ENCODE measurements at places on chromosomes 2 and 18.

- H3K36me3 ChIP-seq = no peaks in the 10 kb centered on the region
- H3K27me3 ChIP-seq = no peaks in the 10 kb centered on the region
- H3K4me1 ChIP-seq = peaks cover 3% of the 10 kb centered on the region
- no peak overlapping the region for H3K27ac ChIP-seq
Observed at GRCh38 chr2:223930103-223930976, 14.8 kb downstream of the WDFY1 start.

DNA sequence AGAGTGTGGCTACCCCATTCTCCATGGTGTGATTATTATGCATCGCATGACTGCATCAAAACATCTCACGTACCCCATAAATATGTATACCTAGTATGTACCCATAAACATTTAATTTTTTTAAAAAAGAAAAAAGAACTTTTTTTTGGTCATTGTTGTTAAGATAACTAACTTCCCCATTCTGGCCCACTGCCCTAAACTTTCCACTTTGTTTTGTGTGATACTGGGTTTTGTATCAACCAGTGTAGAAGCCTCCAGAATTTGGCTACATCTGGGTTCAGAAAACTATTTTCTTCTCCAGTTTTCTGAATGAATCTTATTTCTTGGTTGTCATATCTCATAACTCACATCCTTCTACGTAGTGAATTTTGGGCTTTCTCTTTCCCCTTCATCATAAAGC, 62.3 kb upstream of the NABP1 start:
- H3K4me3 ChIP-seq = no peak overlapping the region
- no peak overlapping the region for H3K27ac ChIP-seq
- no peaks in the 10 kb centered on the region for H3K4me1 ChIP-seq
- no peaks in the 10 kb centered on the region for H3K36me3 ChIP-seq

- no peaks in the 10 kb centered on the region for H3K27me3 ChIP-seq
- H3K36me3 ChIP-seq = no peaks in the 10 kb centered on the region
- no peak for DNase-seq
- H3K4me1 ChIP-seq = no peaks in the 10 kb centered on the region
Observed at GRCh38 chr18:35691625-35692024, 110.1 kb downstream of the GALNT1 start.

GRCh38 chr2:191386938-191387536, 141.8 kb downstream of the MYO1B start:
- peaks cover 8% of the 10 kb centered on the region for H3K36me3 ChIP-seq
- no peak overlapping the region for H3K4me3 ChIP-seq
- no peak for DNase-seq
- no peaks in the 10 kb centered on the region for H3K4me1 ChIP-seq
- H3K27ac ChIP-seq = no peak overlapping the region
- no peaks in the 10 kb centered on the region for H3K27me3 ChIP-seq

- H3K27ac ChIP-seq = no peak overlapping the region
- H3K4me1 ChIP-seq = no peaks in the 10 kb centered on the region
- no peaks in the 10 kb centered on the region for H3K36me3 ChIP-seq
- DNase-seq = no peak
- H3K4me3 ChIP-seq = no peak overlapping the region
Observed at GRCh38 chr2:234286118-234286598, 210.7 kb downstream of the ARL4C start.

DNA sequence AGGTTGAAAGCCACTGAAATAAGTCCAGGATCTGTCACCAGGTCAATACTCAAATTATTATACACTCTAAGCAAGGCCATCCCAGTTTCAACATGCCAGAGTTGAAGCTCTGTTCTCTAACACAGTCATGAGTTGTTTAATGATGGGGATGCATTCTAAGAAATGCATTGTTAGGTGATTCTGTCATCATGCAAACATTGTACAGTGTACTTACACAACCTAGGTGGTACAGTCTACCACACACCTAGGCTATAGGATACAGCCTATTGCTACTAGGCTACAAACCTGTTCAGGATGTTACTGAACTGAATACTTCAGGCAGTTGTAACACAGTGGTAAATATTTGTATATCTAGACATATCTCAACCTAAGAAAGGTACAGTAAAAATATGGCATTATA, 162.2 kb downstream of the BAZ2B start:
- H3K36me3 ChIP-seq = no peaks in the 10 kb centered on the region
- no peak overlapping the region for H3K4me3 ChIP-seq
- DNase-seq = no peak
- H3K4me1 ChIP-seq = no peaks in the 10 kb centered on the region
- H3K27ac ChIP-seq = no peak overlapping the region
- no peaks in the 10 kb centered on the region for H3K27me3 ChIP-seq

- H3K4me1 ChIP-seq = no peaks in the 10 kb centered on the region
- DNase-seq = no peak
- no peak overlapping the region for H3K4me3 ChIP-seq
- no peaks in the 10 kb centered on the region for H3K27me3 ChIP-seq
- H3K27ac ChIP-seq = no peak overlapping the region
Observed at GRCh38 chr2:239495175-239495574, 94.4 kb upstream of the HDAC4 start.

GRCh38 chr2:188576651-188577050, 285.0 kb downstream of the GULP1 start:
- no peaks in the 10 kb centered on the region for H3K36me3 ChIP-seq
- no peak overlapping the region for H3K4me3 ChIP-seq
- no peaks in the 10 kb centered on the region for H3K4me1 ChIP-seq
- no peaks in the 10 kb centered on the region for H3K27me3 ChIP-seq
- DNase-seq = no peak

GRCh38 chr2:222711315-222711940, 40.0 kb downstream of the MOGAT1 start:
- no peaks in the 10 kb centered on the region for H3K36me3 ChIP-seq
- H3K4me1 ChIP-seq = peaks cover 3% of the 10 kb centered on the region
- no peaks in the 10 kb centered on the region for H3K27me3 ChIP-seq
- DNase-seq = no peak
- H3K27ac ChIP-seq = no peak overlapping the region

DNA sequence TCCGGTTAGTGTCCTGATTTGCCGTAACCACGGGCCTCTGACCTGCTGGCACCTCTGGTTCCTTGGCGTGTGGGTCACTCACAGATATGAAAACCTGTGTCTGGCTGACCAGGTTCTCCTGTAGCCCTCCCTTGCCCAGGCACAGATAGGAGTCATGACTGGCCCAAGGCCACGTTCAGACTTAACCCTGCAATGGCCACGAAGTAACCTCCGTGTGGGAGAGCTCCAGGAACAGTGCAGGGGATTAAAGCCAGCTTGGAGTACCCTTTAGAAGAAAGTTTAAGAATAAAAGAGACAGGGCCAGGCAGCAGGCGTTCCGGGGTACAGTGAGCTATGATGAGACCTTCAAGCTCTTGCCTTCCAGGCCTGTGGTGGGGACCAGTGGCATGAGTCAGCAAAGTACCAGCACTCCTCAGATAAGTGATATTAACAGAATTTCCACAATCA, 25.5 kb downstream of the CENPO start:
- H3K4me3 ChIP-seq = no peak overlapping the region
- H3K27ac ChIP-seq = no peak overlapping the region
- H3K4me1 ChIP-seq = peaks cover 13% of the 10 kb centered on the region

GRCh38 chr2:170675701-170676100, 39.4 kb upstream of the SP5 start:
- H3K4me1 ChIP-seq = peaks cover 2% of the 10 kb centered on the region
- H3K27ac ChIP-seq = no peak overlapping the region

DNA sequence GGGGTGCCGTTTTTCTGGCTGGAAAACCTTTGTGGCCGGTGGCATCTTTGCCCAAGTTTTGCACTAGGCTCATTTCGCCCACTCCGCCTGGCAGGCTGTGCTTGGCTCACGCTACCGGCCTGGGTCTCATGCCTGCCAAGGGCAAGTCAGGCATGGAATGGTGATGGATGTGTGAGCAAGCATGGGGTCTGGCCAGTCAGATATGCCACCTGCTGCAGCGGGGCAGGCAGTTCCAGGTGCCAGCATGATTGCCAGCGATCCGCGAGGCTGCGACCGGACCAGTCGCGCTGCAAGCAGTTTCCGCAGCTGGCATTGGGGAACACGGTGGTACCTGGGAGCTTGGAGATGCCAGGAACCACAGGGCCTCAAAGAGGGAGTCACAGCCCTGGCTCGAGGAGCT, 40.6 kb downstream of the TAF1B start:
- no peak overlapping the region for H3K27ac ChIP-seq
- H3K4me1 ChIP-seq = no peaks in the 10 kb centered on the region
- no peaks in the 10 kb centered on the region for H3K27me3 ChIP-seq
- DNase-seq = no peak

DNA sequence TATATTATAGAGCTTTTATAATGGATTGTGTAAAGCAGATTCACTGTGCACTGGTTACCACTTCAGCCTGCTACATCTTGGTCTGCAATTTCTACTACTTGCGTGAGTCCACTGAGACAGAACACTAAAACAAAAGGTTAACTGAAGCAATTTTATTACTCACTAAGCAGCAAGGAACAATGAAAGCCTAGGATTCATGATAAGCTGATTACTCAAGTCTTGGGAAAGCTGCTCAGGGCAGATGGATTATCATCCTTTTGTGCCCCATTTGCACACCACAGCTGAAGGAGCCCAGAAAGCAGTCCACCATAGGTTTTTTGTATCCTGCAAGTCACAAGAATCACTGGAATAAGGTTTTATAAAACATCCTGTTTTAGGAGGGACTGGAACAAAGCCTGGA, 1215.2 kb upstream of the TMEFF2 start:
- H3K36me3 ChIP-seq = no peaks in the 10 kb centered on the region
- no peak overlapping the region for H3K4me3 ChIP-seq
- no peak for DNase-seq
- no peaks in the 10 kb centered on the region for H3K4me1 ChIP-seq
